ENCODE measurements at places on chromosomes 16 and 17. TPM values are rescaled to one million over a fixed set of nuclear protein-coding genes. Genes with fewer than 3 reads are reported as not detected.
A peak's percentile ranks its signal among the peaks of the same experiment; 100 is the strongest.

DNA sequence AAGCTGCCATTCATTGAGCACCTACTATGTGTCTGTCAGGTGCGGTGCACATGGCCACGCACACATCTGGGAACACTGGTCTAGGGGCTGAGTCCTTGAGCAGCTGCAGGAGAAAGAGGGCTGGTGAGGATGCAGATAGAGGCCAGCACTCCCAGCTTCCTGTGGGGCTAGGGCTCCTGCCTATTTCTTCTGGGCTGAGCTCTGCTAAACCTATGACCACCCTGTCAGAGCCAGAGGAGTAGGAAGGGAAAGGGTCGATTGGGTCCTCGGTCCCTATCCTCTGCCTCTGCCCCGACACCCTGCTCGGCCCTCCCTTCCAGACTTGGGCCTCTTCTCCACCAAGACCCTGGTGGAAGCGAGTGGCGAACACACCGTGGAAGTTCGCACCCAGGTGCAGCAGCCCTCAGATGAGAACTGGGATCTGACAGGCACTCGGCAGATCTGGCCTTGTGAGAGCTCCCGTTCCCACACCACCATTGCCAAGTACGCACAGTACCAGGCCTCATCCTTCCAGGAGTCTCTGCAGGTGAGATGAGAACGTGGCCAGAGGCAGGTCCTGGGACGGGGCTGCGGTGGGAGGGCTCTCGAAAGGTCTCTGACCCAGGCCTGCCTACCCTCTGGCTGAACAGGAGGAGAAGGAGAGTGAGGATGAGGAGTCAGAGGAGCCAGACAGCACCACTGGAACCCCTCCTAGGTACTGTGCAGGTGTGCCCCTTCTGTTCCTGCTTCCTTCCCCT is 4.0 kb upstream of the TMEM88 start:
- no peak for DNase-seq

DNA sequence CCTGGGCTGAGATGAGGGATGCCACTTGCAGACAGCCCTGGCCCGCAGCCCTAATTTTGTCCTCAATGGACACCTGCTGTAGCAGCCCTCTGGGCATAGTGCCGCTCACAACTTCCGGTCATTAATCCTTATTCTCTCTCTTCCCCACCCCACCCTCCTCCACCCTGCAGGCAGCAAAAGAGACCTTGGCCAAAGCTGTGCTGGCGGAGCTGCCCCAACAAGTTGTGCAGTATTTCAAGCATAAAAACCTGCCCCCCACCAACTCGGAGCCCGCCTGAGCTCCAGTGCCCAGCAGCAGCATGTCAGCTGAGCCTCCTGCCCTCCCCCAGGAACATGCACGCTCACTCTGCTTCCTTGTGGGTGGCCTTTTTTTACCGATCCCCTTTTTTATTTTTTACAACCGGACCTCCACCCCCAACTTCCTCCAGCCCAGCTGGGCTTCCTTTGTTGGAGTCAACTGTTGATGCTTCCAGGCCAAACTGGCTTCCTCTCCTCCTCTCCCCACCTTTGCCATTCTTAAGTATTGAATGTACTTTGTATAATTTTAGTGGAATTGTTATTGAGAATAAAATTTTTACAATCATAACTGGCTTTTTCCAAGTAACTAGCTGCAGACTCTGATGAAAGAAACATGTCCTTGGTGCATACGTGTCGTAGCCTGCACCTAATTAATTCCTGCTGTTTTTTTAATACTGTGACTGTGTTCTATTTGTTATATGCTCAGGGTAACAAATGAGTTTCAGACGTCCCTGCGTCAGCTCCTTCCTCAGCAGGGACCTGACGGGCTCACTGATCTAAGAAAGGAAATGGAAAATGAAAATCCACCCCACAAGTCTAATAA is 38.2 kb downstream of the PSME3IP1 start:
- DNase-seq, result peak; percentile 59

DNA sequence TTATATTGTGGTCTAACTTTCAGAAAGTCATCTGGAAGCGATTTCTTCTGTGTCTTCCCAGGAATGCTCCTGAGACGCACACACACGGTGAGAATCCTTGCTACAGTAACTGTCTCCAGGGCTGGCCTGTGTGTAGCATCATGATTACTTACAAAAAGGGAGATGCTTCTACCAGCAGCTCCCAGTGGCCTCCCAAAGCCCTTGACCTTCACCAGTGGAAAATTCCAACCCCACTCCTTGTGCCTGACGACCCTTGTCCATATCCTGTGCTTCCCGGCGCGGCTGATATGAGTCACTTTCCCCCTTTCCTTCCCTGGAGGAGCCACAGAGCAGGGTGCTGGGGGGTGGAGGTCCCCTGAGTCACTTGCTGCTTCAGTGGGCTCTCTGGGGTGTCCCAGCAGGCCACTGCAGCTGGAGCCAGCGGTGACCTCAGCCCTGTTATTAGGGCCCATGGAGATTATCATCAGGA is 22.1 kb upstream of the NAT9 start:
- DNase-seq, result no peak

- no peak for DNase-seq
These were observed 280.4 kb downstream of the SNX29 start for GRCh38 chr16:12256921-12257320.

DNA sequence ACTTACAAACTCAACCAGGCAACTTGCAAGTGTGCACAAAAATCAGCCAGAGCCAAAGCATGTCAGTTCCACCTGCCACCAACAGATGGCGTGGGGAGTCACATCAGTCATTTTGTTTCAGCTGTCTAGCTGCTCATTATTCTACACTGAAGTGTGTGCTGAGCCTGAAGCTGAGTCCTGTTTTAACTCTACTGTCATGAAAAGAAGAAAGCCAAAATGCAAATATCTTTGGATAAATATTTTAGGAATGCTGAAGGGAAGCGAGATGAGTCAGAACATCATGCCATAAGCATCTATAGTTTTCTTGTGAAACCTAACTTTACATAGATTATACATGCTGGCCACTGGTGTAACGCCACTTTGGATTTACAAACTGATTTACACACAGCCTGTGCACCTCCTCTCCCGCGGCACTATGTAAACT is 172.6 kb downstream of the CDK5R1 start:
- peak; percentile 93 for DNase-seq

DNA sequence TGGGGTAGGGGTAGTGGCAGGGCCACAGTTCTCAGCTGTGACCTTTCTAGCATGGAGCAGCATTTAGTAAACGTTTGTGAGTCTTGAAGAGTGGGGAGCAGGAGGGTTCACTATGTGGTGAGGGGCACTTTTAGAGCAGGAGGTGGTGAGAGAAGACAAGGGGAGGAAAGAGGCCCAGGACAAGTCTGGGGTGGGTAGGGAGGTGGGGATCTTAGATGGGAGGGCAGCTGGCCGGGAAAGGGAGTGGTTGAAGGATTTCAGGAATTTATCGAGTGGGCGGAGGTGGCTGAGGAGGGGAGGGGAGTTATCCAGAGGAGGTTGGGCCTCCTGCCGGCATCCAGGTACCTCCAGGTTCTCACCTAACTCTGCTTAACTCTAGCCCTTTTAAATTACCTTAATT is 1.9 kb downstream of the CLEC16A start:
- DNase-seq, result no peak

DNA sequence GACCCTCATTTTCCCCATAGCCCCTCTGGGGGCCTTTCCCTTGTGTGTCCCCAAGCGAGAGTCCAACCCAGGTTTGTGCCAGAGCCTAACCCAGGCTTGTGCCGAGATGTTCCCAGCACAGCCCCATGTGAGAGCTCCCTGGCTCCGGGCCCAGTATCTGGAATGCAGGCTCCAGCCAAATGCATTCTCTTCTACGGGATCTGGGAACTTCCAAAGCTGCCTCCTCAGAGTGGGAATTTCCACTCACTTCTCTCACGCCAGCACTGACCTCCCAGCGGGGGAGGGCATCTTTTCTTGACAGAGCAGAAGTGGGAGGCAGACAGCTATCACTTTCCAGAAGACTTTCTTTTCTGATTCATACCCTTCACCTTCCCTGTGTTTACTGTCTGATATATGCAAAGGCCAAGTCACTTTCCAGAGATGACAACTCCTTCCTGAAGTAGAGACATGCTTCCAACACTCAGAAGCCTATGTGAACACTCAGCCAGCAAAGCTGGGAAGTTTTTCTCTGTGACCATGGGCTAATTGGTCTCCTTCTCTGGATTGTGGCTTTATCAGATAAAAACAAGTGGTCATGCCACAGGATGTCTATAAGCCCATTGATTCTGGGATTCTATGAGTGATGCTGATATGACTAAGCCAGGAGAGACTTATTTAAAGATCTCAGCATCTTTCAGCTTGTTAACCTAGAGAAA is 2.5 kb upstream of the CCL2 start:
- DNase-seq, result peak; percentile 75

DNA sequence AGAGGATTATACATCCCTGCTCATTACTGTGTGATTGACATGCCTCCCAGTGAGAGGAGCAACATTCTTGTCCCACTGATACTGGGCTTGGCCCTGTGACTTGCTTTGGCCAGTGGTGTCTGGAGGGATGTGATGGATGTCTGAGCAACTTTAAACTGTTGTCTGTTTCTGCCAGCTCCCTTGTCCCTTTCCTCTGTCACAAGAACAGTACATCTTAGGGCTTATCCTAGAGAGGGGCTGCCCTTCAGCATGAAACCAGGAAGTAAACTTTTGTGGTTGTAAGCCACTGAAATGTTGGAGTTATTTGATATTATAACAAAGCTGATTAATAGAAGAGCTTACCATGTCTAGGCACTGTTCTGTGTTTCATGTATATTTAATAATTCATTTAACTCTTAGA is 82.9 kb upstream of the GPRC5B start:
- no peak for DNase-seq

GRCh38 chr16:4693956-4694641 is 737 bp downstream of the NUDT16L1 start:
- peak; percentile 26 for DNase-seq

DNA sequence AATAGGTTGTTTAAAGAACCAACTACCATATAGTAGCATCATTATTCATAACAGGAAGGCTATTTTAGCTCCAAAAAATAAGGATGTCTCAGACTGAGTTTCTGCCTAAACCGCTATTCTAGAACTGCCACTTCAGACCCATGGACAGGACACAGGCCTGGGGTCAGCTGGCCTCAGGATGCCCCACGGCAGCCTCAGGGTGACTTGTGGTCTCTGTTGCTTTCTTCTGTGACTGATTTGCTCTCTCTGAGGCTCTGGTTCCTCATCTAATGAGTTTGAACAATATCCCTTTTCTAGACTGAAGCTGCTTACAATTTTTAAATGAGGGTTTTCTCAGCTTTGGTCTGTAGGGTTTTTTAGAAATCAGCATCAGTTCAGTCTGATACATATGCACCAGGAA is 31.8 kb upstream of the IRF8 start:
- DNase-seq, result no peak

- no peak for DNase-seq
These were observed 16.9 kb downstream of the TMEM235 start for GRCh38 chr17:78248051-78248914.

DNA sequence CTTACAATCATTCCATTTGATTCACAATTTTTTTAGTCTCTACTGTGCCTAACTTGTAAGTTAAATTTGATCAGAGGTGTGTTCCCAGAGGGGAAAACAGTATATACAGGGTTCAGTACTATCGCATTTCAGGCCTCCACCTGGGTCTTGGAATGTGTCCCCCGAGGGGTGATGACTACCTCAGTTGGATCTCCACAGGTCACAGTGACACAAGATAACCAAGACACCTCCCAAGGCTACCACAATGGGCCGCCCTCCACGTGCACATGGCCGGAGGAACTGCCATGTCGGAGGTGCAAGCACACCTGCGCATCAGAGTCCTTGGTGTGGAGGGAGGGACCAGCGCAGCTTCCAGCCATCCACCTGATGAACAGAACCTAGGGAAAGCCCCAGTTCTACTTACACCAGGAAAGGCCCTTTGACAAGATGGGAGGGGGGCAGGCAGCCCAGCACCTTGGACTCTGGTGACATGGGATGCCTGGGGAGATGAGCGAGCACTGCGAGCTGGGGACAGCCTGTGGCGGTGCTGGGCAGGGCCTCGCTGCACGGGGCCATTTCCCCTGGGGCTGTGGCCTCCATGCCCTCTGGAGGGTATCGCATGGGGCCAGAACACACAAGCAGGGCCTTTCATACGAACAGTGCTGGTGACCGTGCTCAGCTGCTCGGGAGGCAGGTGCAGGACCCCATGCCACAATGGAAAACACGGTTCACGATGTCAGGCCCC is 33.9 kb downstream of the PDIA2 start:
- DNase-seq, result no peak

GRCh38 chr17:38896346-38896954 is 26.6 kb downstream of the LASP1 start:
- DNase-seq, result no peak

DNA sequence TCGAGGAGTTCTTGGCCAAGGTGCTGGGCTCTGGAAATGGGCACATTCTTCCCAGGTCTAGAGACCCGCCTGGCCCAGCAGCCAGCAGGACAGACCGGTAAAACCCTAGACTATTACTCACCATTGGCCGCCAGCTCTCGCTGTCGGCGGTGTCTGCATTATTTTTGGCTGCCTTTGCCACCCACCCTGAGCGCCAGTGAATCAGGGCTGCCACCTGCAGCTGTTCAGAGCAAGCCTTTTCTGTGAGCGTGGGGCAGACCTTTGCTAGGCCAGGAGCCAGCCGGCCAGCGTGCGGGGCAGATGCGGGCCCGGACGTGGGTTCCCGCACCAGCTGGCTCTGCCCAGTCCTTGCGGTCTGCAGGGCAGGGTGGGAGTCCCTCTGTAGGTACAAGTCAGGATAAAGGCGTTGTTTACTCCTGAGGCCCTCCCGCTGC is 15.8 kb upstream of the CLEC18A start:
- no peak for DNase-seq

DNA sequence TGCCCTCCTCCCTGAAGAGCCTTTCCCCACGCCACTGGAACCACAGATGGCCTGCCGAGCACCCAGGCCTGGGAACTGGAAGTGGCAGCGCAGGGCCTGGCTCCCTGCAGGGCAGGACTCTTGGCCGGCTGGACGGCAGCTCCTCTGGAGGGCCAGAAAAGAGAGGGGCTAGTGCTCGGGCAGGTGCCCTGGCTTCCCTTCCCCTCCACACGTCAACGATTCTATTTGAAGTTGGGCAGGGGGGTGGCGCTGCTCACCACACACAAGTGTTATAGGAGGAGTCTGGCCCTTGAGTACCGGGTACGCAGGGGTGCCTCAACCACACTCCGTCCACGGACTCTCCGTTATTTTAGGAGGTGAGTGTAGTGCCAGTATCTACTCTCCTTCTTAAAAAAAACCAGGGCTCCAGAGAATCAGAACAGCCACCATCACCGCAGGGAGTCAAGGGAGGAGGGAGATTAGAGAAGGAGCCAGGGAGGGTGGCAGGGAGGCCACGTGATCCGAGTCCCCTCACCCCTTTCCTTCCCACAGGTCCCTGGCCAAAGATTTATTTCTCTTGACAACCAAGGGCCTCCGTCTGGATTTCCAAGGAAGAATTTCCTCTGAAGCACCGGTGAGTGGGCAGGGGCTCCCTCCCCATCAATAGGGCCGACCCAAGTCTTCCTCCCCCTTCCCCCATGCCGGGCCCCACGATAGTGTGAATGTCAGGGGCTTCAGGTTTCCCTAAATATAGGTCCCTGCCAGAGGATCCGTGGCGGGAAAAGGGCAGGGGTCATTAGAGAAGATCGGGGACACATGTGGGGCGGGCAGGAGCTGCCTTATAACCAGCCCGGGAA is 1.4 kb upstream of the ALDOA start:
- peak; percentile 69 for DNase-seq

ESRP2 gene
- 1.8 TPM for polyA plus RNA-seq

CFAP97D1 gene
- polyA plus RNA-seq, result not detected

AXIN2 gene
- 5.6 TPM for polyA plus RNA-seq

GGT6 gene
- polyA plus RNA-seq, result 0.17 TPM

THUMPD1 gene
- 11.3 TPM for polyA plus RNA-seq

TBC1D28 gene
- polyA plus RNA-seq, result not detected

MYADML2 gene
- 1.1 TPM for polyA plus RNA-seq

GUCY2D gene
- not detected for polyA plus RNA-seq

TP53TG3B gene
- 13.1 TPM for polyA plus RNA-seq

HBA1 gene
- polyA plus RNA-seq, result 289 TPM

MGRN1 gene
- polyA plus RNA-seq, result 63.1 TPM

WFDC1 gene
- 4.8 TPM for polyA plus RNA-seq

All from brain (organoid and tissue), 16 donors.